SJCRH30 (cell line): ENCODE measurements at places on chromosomes 3 and 15.
A peak's percentile ranks its signal among the peaks of the same experiment; 100 is the strongest.

DNA sequence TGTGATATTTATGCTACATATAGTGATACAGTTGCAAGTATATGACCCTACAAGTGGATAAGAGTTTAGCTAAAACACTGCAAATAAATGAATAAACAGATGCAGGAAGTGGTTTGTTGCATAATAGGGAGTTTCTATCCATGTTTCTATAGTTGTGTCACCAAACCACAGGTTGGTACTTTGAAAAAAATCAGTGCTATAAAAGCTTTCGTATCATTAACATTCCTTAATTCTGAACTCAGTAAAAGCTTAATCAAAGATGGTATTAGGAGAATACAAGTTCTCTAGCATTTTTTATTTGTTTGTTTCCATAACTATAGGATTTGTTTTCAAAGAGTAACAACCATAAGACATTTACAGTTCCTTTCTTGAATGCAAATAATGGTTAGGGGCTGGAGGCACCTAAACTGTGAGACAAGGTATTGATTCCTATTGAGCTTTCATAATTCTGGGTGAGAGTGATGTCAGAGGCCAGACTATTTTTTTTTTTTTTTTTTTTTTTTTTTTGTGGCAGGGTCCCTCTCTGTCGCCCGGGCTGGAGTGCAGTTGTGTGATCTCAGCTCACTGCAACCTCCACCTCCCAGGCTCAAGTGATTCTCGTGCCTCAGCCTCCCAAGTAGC, 29.6 kb downstream of the CPOX start:
- no peak for DNase-seq

GRCh38 chr3:168862466-168862865, 766.7 kb upstream of the GOLIM4 start:
- peak; percentile 33 for DNase-seq

GRCh38 chr3:20503394-20504082, 317.5 kb upstream of the SGO1 start:
- DNase-seq = no peak

GRCh38 chr3:186530415-186530814, 13.8 kb downstream of the CRYGS start:
- no peak for DNase-seq

DNA sequence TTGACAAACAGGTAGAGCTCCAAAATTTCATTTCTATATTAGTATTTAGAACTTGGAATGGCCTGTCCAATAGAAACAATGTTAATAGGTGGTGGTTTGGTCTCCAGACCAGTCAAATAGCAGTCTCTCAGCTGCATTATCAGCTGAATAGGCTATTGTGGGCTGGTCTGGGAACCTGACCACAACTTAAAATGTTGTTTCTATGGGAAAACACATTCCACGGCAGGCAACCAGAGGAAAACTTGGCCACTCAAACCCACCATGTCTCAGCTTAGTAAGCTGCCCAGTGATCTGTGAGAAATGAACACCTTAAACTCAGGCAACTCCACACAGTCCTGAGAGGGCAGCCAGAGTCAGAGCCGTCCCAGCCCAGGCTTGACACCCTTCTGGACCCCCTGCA, 20.4 kb downstream of the FBN1 start:
- DNase-seq = no peak

GRCh38 chr3:22731901-22732300, 471.2 kb upstream of the UBE2E2 start:
- DNase-seq = no peak

DNA sequence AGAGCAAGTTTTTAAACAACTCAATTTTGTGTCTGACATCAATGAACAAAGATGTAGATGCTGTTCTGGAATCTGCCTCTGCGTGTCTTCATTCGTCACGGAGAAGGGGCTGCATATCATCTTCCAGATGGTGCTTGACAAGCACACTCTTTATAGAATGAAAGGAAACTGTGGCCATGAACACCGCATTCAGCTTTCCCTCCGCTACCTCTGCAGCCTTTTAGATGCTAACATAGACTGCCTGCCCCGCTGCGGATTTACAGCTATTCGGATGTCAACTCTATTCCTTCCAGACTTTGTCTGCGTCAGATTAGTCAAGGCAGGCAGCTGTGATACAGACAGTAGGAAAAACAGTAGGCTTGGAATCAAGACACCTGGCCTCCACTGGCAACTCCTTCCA, 232.9 kb downstream of the TJP1 start:
- DNase-seq = no peak

- DNase-seq = no peak
Observed at GRCh38 chr3:137992592-137992991, 17.4 kb upstream of the CLDN18 start.

GRCh38 chr3:38387862-38388261, 41.3 kb downstream of the XYLB start:
- no peak for DNase-seq

DNA sequence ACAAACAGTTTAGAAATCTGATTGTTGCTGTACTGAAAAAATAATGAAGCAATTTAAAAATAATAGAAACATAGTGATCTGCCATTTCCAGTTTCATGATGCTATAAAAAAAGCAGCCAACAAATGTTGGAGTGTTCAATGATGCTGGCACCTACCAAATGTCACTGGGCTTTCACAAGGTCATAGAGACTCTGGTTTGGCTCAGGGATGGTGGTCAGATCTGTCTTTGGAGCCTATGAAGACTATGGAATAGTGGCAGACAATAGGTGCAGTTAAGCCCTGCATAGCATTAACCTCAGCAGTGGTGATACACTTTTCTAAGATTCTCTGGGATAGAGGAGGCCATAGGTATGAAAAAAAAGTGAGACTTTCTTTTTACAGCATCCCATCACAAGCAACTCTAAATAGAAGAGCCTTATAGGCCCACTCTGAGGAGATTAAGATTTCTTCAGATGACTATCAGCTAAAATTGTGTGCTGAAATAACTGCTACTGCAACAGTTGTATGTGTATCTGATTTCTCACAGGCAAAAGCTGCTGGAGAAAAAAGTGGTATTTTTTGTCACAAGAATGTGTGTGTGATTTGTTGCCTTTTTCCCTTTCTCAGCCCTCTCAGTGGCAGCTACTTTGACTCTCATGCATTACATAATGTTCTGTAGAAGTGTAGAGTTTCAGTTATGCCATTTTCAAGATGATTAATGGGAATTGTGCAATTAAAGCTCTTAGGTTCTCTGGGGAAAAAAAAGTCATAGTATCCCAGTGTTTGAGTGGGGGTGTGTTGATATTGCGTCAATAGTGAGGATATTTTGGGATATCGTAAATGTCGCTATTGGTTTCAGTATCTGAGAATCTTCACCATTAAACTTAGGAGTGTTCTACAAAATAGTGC, 137.4 kb downstream of the MBNL1 start:
- no peak for DNase-seq

GRCh38 chr3:153599685-153600084, 437.7 kb downstream of the RAP2B start:
- peak; percentile 35 for DNase-seq

DNA sequence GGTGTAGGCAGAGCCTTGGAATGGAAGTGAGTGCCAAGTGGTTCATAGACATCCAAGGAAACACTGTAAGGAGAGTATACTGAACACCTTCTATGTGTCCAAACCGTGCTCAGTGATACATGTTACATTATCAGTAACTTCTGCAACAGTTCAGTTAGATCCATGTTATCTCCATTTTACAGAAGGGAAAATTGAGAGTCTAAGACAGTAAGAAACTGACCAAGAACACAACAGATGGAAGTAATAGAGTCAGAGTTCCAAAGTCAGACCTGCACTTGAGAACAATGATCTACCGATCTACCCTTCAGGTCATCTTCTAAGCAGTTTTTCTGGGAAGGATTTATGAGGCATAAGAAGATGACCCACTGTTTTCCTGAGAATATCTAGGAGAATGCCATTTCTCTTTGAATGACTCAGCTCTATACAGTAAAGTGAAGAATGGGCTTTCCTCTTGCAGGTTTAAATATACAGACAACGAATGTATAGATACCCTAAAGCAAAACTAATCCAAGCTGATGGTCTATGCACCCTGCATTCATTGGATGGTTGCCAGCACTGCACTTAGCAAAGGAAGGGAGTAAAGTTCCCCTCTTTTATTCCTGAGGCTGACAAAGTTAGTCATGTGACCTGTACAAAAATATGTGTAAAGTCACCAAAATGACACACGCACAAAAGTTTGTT, 604.1 kb upstream of the MDFIC2 start:
- no peak for DNase-seq

DNA sequence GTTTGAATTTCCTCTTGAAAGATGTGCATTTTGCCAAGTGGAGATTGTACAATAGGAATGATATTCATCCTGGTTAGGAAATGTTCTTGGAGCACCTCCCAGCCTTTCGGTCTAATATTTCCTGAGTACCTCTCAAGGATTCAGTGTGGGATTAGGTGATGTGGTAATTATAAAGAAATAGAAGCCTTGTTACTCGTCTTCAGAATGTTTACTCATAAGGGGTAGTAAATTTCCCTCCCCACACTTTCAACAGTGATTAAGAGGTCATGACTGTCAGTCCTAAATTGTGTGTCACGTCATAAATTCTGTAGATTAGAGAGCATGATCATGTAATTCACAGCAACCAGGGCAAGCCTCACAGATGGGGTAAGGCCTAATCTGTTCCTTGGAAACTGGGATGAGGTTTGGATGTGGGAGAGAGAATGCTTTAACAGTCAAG, 633.1 kb upstream of the TBL1XR1 start:
- no peak for DNase-seq

DNA sequence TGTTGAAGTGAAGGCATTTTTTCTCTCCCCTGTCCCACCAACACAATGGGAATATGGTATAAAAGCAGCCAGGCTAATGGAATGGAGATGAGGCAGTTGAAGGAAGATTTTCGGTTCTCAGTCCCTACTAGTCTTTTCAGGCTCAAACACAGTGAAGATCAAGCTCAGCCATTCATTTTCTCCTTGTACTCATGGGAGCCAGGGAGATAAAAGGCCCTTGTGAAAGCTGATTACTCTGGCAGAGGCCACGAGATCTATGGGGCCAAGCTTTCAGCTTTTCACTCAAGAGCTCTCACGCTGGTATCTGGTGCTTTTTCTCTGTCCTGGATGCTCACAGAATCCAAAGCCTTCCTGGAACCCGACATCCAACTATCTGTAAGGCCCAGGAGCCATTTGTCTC, 14.5 kb upstream of the FAN1 start:
- no peak for DNase-seq

GRCh38 chr15:66147440-66147839, 106.1 kb downstream of the MEGF11 start:
- DNase-seq = no peak

- no peak for DNase-seq
Observed at GRCh38 chr15:88019656-88020055, 236.9 kb downstream of the NTRK3 start.

- peak; percentile 34 for DNase-seq
Observed at GRCh38 chr15:56341201-56341600, 24.0 kb upstream of the TEX9 start.

GRCh38 chr3:21691036-21691435, 60.0 kb downstream of the ZNF385D start:
- no peak for DNase-seq

GRCh38 chr15:92614791-92615785, 40.5 kb downstream of the FAM174B start:
- DNase-seq = no peak

DNA sequence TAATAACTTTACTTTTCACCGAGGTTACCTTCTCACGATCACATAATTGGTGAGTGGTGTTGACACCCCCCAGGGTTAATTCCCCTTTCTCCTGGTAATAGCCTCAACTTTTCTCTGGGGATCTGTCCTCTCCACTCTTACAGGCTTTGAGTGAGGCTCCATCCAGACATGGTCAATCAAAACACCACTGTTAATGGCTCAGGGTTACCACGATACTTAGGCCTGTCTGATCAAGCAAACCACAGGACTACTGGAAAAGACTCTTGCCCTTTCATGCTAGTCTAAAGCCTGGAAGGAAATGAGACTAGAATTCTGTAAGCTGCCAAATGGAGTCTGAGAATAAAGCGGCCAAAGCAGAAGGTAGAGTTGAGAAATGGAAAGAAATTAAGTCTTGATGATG, 56.5 kb upstream of the STT3B start:
- DNase-seq = no peak

GRCh38 chr3:187828579-187829452, 83.5 kb upstream of the BCL6 start:
- no peak for DNase-seq

DNA sequence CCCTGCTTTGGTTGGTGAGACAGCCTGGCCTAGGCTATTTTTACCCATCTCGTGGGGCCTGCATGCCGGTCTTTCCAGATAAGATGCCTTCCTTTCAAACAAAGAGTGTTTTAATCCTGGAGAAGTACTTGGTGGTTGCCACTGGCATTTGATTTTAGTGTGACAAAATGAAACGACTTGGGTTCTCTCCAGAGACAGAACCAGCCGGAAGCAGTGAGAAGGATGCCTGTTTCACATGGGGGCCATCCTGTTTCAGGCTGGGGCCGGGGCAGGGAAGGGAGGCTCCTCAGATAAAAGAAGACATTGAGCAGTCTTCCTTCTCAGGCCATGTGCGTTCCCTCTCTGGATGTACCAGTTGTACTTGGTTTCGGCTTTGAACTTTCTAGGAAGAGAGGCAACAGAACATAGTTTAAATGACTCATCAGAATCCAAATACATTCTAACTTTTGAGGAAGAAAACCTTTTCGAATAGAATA, 74.9 kb downstream of the TOP2B start:
- no peak for DNase-seq

GRCh38 chr15:44300572-44300971, 12.1 kb downstream of the GOLM2 start:
- DNase-seq = no peak

DNA sequence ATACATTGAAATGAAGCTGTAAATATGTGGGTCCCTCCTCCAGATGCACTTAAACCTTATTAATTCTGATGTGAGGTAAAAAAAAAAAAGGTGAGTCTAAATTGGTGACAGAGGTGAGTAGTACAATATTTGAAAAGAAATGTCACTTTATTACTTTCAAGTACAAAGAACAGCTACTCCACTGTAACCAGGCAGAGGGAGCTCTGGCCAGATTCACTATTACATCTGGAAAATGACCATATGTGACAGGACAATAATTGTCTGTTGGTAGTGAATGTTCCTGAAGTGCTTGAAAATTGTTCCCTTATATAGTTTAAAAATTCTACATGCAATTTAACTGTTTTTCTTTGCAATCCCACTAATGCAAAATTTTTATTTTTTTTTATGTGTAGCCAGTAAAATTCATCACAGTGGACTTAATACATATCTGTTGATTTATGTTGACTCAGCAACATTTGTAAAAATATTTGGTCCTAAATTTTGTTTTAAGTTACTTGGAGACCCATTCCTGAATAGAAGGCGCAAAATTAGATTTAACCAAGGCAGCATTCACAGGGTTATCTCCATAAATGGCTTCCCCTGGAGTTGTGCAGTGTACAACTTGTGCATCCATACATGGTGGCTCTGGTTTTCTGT, 231.9 kb upstream of the TBC1D5 start:
- no peak for DNase-seq

DNA sequence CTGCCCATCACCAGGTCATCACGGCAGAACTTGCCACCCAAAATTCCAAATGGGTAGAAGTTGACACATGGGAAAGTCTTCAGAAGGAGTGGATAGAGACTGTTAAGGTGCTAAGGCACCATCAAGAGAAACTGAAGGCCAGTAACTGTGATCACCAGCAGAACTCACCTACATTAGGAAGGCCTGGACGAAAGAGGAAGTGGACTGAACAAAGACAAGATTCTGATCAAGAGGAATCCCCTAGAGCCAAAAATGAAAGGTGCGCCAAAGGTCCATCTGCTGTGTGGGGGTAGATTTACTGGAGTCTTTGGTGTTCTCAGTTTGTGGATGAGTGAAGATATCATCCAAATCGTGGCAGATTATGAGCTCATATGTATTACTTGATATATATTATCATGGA, 46.3 kb upstream of the P3H2 start:
- DNase-seq = no peak

GRCh38 chr3:83224101-83224868, 1462.8 kb upstream of the GBE1 start:
- DNase-seq = no peak

- DNase-seq = no peak
Observed at GRCh38 chr15:45435124-45435903, 57.0 kb upstream of the GATM start.
